Cortex of kidney (tissue), 1 donor: ENCODE measurements at places on chromosomes 16 and 17.

- DNase-seq, result no peak
Observed at GRCh38 chr17:47253541-47254402, at the start of gene ITGB3. Gene ITGB3, plus strand, starts transcription at chr17:47253827. Its CDS starts 35 bp downstream, at chr17:47253862.

GRCh38 chr16:48128769-48129168 lies 27.0 kb downstream of the ABCC12 start:
- DNase-seq, result no peak

GRCh38 chr17:81164371-81165245 lies 699 bp upstream of the PVALEF start:
- DNase-seq, result no peak

DNA sequence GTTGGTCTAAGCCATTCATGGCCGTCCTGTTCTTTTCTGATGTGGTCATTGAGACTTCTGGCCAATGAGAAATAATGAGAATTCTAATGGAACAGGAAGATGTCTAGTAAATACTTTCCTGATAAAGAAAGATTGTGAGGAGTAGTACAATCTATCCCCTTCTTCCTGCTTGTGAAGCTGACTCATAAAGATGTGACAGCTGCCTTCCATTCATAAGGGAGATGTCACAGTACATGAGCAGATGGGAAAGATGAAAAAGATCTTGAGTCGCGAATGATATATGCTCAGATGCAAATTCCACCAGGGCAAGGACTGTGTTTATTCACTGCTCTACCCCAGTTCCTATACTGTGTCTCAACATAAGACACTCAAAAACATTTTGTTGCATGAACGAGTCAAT lies 111.7 kb upstream of the FOXF1 start:
- no peak for DNase-seq

GRCh38 chr17:35866341-35866950 lies 2.2 kb downstream of the HEATR9 start:
- DNase-seq, result no peak

- DNase-seq, result no peak
Observed at GRCh38 chr16:88772871-88773811, 11.9 kb downstream of the PIEZO1 start.

DNA sequence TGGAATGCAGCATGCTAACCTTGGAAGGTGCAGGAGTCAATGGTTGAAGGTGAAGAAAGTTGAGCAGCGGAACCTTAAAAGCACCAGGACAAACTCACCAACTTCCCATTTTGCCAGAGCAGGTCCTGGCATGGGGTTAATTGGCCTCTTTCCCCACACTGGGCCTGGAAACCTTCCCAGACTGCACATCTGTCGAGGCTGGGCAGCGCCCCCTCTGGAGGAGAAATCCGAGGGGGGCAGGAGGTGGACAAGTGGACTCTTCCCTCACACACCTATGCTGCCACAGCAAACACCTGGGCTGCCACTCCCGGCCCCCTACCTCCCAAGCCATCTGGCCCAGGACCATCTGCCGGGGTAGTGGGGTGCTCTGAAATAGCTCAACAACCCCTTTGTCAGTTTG lies 232.4 kb downstream of the CBLN1 start:
- DNase-seq, result no peak

- no peak for DNase-seq
Observed at GRCh38 chr17:69802045-69802740, 272.8 kb upstream of the KCNJ16 start.

DNA sequence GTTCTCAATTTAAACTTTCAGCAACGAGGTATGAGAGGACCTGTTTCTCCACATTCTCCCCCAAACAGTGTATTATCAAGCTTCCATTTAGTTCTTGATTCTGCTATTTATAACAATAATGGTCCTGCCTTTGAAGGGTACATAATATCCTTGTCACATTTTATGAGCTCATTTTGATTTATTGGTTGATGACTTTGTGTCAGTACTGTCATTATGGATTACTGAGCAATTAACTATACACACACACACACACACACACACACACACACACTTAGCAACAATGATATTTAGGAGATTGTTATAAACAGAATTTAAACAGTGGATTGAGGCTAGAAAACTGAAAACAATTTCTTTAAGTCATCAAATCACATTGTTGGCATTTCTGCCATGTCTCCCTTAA lies 7.0 kb downstream of the TMIGD1 start:
- DNase-seq, result no peak

- no peak for DNase-seq
Observed at GRCh38 chr17:15893658-15894024, 51.3 kb upstream of the ADORA2B start.

DNA sequence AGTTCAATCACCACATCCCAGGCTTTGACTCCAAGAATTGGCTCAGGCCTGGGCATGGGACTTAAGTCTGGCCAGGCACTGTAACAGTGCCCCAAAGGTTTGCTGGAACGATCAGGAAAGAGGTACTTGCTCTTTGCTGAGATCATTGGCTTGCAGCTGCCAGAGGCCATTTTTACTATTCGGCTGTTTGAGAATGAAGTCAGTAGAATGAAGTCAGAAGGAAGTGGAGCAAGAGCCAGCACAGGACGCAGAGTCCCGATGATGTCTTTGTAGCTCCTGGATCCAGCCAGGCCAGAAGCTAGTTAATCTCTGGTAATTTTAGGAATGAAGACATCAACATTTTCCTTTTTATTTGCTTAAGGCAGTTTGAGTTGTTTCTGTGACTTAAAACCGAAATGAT lies 195.5 kb downstream of the RAB11FIP4 start:
- DNase-seq, result no peak

DNA sequence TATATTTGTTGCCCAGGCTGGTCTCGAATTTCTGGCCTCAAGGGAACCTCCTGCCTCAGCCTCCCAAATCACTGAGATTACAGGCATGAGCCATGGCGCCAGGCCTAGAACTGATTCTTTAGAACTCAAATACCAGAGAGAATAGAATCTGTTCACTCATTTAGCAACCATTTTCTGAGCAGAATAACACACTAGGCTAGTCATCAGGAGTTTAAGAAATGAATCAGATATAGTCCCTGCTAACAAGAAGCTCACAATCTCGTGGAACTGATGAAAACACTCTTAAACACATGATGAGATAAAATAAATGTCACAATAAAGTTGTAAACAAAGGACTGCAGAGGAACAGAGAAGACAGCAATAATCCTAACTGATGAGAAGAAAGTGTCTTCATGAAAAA lies 55.8 kb upstream of the ADCY9 start:
- DNase-seq, result no peak

DNA sequence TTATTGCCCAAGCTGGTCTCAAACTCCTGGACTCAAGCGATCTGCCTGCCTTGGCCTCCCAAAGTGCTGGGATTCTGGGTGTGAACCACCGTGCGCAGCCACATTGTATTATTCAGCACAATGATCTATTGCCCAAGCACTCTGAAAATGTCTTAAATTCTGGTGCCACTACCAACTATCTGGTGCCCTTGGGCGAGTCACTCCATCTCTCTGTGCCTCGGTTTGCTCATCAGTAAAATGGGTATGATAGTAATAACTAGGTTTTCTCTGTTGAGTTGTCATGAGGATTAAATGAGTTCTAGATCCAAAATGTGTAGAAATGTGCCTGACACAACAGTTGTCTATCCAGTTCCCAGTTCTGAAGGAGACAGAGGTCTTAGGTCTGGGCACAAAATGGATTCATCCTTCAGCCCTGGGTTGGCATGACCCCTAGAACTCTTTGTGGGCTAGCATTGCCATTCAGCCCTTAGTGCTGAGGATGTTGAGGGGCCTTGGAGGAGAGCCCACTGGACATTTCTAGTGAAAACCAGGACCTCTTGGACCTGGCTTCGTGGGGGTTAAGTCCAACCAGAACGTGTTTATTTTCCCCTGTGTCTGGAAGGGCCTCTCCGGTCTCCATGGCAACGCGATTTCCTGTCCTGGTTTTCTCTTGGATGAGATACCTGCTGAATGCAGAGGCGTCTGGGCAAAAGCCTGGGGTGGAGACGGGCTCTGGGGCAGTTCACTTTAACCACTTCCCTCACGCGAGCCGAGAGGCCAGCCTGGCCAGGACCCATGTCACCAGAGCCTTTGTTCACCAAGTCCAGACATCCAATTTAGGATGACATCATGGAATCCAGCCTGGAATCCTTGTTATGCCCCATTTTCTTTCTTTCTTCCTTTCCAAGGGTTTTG lies 43.7 kb upstream of the TNRC6A start:
- no peak for DNase-seq

- DNase-seq, result no peak
Observed at GRCh38 chr17:16383772-16384287, 2.9 kb downstream of the UBB start.

GRCh38 chr16:79301051-79301450 lies 299.5 kb downstream of the MAF start:
- DNase-seq, result no peak

- no peak for DNase-seq
Observed at GRCh38 chr17:7849751-7850504, 4.9 kb upstream of the TMEM88 start.

DNA sequence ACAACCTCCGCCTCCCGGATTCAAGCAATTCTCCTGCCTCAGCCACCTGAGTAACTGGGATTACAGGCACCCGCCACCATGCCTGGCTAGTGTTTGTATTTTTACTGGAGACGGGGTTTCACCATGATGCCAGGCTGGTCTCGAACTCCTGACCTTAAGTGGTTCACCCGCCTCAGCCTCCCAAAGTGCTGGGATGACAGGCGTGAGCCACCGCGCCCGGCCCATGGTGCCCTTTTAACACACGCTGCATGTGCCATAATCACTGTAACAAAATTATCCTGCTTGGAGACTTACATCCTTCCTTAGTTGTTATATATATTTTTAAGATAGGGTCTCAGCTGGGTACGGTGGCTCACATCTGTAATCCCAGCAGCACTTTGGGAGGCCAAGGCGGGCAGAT lies 5.4 kb downstream of the CD7 start:
- DNase-seq, result no peak

DNA sequence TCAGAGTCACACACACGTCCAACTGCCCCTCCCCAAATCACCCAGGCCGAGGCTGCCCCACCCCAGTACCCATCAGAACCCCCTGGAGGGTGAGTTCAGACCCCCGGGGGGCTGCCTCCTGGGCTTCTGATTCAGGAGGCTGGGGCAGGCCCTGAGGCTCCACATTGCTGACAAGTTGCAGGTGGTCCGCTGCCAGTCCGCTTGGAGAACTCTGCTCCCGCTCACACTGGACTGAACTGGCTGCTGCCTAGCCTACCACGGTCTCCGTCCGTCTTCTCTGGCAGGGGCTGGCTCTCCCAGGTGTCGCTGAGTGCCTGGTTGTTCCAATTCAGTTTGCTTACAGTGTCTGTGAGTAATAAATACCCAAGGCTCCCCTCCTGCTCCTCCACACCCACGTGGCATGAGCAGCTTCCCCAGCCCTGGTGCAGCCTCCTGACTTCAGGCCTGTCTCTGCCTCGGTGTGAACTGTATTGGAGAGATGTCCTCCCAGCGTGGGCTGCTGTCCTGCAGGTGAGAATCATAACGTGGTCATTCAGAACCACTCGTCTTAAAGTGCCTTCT lies 163.4 kb downstream of the LAT start:
- DNase-seq, result no peak

DNA sequence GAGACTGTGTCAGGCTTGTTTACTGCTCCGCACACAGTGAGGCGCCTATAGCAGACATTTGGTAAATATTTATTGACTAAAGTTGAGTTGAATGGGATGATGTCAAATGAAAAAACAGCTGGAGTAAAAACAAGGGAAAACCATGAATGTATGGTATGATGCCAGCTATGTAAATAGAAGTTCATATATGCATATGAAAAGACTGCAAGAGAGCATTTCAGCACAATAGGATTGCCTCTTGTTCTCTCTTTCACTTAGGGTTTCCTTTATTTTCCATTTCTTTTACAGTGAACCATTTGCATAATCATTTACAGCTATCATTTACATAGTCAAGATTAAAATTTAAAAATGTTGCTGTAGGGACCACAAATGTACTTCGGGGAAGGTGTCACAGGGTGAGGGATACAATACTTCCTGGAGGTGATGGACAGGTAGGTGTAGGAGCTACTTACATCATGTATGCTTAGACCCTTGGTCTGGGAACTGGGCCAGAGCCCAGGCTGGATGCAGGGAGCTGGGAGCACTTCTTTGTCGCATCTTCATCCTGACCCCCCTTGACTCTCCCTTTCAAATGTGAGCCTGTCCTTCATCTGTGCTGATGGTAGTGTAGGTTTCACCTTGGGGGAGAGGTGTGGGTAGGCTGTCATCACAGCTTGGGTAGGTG lies 113.3 kb downstream of the UTP18 start:
- DNase-seq, result no peak

DNA sequence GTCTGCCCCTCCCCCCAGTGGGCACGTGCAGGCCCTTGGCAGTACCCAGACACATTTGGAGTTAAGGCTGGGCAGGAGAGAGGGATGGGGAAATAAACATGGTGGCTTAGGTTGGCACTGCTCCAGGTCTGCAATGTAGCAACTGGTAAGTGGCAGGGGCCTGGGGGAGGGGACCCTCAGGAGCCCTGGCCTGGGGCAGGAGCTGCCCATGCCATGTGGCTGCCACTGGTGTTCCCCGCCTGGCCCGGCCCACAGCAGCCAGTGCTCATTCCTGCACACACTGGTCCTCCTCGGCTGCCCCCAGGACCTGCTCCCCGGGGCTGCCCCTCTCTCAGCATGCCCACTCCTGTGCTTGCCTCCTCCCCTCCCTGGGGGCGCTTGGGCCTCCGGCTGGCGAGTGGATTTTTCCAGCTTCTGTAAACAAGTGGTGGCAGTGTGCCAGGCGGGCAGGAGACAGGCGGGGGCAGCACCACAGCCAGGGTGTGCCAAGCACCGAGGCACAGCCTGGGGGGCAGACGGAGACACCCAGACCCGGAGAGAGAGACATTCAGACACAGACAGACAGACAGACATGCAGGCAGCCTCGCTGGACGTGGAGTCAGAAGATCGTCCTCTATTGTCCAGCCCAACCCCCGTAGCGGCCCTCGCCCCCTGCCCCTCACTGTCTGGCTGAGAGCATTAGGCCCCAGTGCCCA lies 9.4 kb downstream of the THRA start:
- DNase-seq, result no peak

- no peak for DNase-seq
Observed at GRCh38 chr17:74682471-74683190, 30.1 kb downstream of the CD300LF start.

GRCh38 chr16:87671221-87671620 lies 68.9 kb downstream of the JPH3 start:
- DNase-seq, result no peak

DNA sequence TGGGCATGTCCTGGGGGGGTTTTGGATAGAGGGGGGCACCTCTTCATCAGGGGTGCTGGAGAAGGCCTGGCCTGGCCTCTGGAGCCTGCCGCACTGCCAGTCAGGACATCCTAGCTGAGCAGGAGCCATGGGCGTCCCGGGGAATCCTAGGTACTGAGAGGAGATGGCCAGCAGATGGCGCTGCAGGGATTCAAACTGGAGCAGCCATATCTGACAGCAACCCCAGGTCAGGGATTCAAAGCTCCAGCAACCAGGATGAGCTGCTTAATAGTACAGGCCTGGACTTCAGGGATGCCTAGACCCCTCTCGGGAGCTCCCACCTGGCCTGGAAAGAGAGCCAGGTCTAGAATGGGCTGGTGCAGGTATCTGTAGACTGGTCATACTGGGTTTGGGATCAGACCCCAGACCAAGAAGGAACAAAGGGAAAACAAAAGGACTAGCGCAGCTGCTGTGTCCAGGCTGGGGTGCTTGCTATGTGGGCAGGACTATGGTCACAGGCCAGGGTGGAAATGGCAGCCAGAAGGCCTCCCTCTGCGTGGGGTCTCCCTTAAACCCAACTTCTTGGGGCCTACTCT lies 306.9 kb upstream of the RBFOX1 start:
- no peak for DNase-seq

GRCh38 chr16:2498531-2499253 lies 15.1 kb upstream of the ATP6V0C start:
- no peak for DNase-seq

GRCh38 chr17:65595071-65595656 lies 33.7 kb upstream of the AXIN2 start:
- no peak for DNase-seq
